ENCODE measurements at places on chromosomes 12 and 14.

DNA sequence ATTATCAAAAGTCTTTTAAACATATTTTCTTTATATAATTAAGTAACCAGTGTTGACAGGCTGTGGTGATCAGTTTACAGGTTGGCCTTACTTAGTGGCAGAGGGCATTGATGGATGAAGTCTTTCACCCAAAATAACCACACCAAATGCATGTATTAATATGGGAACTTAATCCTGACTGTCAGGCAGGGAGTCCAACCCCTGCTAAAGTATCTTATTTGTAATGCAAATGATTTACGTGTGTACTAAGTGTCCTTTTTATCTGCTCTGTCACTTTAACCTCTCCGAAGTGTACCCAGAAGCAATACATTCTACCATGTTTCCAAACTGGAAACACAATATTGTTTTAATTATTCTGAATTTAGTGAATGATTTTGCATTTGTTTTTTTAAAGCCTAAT lies 1.4 kb downstream of the MYBPC1 start:
- DNase-seq: no peak

GRCh38 chr14:99688629-99689028 lies 4.5 kb downstream of the CYP46A1 start:
- DNase-seq: no peak

GRCh38 chr12:78959556-78959955 lies 95.0 kb downstream of the SYT1 start:
- no peak for DNase-seq

- no peak for DNase-seq
Observed at GRCh38 chr12:51705450-51705849, 114.4 kb downstream of the SCN8A start.

DNA sequence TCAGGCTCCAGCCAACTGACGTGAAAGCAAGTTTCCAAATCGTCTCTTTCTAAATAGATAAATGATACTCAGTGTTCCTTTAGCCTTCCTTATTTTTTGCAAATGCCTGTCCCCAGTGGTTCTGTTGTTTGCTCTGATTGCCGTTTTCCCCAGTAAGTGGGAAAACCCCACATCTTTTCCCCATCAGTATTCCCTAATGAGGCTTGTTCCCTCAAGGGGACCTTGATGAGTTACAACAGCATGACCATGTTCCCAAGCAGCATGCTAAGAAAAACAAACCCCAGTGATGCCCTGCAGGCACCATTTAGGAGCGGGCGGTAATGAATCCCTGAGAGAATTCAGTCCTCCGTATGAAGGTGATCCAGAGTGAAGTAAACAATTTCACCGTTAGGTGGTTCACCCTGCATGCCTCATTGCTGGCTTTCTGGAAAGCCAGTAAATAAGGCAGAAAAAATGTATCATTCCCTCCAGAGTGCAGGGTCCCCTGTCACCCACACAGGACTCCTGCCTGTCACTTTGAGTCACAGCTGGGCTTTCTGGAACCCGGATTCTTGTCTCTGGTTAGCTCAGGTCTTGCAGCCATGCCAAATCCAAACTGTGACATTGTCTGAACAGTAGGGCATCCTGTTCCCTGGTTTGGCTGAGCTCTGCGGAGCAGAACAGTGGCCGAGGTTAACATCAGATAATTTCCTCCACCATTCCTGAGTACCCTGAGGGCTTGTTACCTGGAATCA lies 222.6 kb downstream of the RGS6 start:
- no peak for DNase-seq

DNA sequence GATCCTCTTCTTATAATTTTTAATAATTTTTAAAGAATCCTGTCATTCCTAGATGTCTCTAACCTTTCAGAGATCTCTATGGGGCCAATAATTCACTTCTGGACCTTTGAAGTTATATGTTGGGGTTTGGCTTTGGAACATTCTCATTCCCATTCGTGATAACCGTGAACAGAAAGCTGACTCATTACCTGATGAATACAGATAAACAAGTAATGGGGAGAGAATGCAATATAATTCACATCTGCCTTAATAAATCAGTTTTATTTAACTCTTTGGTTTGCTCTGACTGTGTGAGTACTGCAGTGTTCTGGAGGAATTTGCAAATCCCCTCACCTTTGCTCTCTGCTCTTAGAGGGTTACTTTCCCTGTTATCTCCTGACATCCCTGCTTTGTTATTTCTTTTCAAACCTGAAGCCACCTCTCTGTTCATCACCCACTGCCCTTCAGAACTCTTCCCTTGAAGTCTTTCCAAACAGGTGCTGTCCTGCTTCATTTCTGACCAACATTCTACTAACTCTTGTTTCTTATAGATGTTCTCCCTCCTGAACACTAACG lies 79.6 kb upstream of the SLC38A2 start:
- DNase-seq: no peak

- no peak for DNase-seq
Observed at GRCh38 chr14:103007555-103007954, 49.8 kb downstream of the CDC42BPB start.

DNA sequence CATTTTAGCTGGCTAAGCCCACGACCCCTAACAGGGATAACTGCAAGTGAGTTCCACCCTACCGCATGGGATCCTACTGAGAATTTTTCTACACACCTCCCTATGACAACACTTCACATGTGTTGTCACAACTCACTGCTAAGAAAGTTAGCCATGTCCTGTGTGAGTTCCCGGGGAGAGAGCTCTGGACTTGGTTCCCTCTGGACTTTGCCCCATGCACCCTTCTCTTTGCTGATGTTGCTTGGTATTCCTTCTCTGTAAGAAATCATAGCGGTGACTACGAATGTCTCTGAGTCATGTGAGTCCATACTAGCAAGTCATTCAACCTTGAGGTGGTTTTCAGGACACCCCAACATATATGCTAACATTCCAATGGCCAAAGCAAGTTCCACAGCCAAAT lies 9.5 kb upstream of the CDKN3 start:
- DNase-seq: no peak

DNA sequence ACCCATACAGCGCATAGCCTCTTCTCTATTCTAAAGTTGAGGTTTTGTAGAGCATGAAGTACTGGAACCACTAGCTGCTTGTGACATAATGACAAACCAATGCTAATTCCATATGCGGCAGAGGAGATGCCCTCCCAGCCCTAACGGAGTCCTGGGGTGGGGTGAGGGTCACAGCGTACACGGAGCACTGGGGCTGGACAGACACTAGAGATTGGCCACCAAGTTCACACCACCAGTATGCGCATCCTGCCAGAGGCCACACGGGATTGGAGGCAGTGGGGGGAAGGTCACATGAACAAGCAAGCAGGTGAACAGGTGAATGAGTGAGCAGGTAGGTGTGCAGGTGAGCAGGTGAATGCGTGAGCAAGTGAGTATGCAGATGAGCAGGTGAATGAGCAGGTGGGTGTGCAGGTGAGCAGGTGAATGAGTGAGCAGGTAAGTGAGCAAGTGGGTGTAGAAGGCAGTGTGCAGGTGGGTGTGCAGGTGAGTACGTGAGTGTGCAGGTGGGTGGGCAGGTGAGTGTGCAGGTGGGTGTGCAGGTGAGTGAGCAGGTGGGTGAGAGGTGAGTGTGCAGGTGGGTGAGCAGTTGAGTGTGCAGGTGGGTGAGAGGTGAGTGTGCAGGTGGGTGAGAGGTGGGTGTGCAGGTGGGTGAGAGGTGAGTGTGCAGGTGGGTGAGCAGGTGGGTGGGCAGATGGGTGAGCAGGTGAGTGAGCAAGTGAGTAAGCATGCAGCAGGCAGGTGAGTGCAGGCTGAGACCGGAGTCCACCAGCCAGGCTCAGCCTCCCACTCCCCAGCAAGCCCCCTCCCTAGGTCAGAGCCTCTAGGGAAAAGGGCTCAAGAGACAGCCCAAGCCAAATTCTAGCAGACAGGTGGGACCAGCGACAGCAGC lies 52.7 kb downstream of the CCDC85C start:
- DNase-seq: no peak

DNA sequence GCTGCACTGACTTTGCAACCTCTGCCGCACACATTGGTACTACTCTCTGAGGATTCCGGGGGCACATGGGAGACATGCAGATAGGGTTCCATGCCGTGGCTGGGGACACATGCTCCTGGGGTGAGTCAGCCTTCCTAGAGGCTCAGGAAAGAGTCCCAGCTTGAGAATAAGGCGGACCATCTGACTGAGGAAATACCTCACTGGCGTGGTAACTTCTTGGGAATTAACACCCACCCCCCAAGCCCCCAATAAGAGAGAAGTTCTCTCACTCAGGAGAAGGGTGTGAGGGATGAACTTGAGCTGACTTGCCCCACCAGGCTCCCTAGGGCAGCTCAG lies 23.2 kb downstream of the PLXNC1 start:
- DNase-seq: no peak

GRCh38 chr12:82655751-82656150 lies 31.0 kb upstream of the TMTC2 start:
- no peak for DNase-seq

- DNase-seq: no peak
Observed at GRCh38 chr12:107660235-107660634, 25.4 kb upstream of the PWP1 start.

- DNase-seq: no peak
Observed at GRCh38 chr12:132477017-132477702, 12.8 kb upstream of the FBRSL1 start.

GRCh38 chr12:32891956-32892355 lies 4.6 kb downstream of the PKP2 start:
- no peak for DNase-seq

DNA sequence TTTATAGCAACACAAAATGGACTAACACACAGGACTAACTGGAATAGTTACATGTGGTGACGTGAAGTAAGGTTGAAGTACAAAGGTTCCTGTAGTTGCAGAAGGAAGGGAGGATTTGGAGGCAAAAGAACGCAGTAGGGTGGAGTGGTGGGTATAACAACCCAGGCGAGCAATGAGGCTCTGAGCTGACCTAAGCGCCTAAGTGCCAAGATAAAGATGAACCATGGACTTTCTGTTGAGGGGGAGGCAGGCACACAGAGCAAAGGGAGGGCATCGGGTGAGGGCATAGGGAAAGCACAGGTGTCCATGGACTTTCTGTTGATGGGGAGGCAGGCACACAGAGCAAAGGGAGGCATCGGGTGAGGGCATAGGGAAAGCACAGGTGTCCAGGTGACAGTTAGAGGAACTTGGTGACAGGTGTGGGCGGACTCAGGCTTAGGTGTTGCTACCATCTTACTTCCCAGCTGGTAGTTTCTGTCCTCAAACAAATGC lies 15.2 kb downstream of the SCNN1A start:
- DNase-seq: no peak

DNA sequence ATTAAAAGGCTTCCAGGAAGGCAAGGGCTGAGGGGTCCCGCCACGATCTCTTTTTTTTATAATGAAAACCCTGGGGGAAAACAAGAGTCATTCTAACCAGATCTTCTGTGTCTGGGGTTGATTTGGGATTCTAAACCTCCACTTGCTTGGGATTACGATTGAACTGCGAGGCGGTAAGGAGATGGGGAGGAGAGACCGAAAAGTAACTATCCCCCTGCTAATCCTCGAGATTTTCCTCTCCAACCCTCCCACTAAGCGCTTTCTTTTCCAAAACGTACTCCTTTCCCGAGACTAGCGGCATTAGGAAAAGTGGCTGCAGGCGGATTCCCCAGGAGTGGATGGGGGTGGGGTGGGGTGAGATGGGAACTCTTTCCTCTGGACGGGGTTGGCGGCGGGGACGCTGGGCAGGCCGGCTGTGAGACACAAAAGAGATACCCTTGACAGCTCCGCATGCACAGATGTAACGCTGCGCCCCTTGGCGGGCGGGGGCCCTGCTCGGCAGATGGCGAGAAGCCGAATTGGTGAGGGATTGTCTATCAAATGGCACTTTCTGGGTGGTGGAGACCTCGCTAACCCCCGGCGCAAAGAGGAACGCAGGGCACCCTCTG lies 830 bp upstream of the SRRM4 start:
- DNase-seq: no peak

DNA sequence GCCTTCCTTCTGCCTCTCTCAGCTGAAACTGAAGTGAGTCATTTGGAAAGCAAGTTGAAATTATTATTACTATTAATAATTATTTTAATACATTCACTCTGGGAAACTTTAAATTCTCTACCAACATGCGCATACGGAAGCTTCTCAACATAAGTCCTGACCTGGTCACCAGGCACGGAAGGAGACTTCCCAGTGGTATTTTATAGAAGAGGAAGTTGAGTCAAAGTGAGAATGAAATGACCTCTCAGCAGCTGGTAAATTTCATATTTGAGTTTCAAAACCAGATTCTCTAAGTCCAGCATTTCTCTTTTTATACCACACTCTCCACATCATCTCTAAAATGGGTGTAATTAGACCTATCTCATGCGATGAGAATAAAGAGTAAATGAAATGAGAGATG lies 747.4 kb downstream of the VRK1 start:
- no peak for DNase-seq

GRCh38 chr12:42444192-42444943 lies 118.4 kb downstream of the PPHLN1 start:
- no peak for DNase-seq

- no peak for DNase-seq
Observed at GRCh38 chr12:131674373-131674772, 36.5 kb upstream of the SFSWAP start.

- DNase-seq: no peak
Observed at GRCh38 chr14:103624860-103625259, 4.2 kb upstream of the KLC1 start.

DNA sequence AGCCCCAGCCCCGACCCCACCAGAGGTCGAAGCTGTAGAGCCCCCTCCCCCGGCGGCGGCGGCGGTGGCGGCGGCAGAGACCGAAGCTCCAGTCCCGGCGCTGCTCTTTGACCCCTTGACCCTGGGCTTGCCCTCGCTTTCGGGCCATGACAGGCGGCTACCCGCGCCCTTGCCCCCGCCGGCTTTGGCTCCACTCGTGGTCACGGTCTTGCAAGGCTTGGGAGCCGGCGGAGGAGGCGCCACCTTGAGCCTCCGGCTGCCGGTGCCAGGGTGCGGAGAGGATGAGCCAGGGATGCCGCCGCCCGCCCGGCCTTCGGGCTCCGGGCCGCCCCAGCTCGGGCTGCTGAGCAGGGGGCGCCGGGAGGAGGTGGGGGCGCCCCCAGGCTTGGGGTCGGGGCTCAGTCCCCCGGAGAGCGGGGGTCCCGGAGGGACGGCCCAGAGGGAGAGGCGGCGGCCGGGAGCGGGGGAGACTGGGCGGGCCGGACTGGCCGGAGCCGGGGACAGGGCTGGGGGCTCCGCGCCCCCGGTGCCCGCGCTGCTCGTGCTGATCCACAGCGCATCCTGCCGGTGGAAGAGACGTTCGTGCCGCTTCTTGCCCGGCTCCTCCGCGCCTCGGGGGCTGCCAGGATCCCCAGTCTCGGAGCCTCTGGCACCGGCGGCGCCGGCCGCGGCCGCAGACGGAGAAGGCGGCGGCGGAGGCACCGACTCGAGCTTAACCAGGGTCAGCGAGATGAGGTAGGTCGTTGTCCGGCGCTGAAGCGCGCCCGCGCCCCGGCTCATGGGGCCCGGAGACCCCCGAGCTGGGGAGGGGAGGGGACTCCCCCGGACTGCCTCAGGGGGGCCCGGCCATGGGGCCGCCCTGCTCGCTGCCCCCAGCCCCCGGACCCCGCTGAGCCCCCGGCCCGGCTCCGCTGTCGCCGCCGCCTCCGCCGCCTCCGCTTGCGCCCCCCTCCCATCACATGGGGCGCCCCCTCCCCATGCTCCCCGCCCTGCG lies 778 bp downstream of the AGAP2 start:
- no peak for DNase-seq

Data from activated CD8-positive, alpha-beta memory T cell treated with anti-CD3 and anti-CD28 coated beads for 1 hour (primary cell).